Activated T-cell treated with anti-CD3 and anti-CD28 coated beads for 1 hour (primary cell): ENCODE measurements at places on chromosomes 12 and 14.

DNA sequence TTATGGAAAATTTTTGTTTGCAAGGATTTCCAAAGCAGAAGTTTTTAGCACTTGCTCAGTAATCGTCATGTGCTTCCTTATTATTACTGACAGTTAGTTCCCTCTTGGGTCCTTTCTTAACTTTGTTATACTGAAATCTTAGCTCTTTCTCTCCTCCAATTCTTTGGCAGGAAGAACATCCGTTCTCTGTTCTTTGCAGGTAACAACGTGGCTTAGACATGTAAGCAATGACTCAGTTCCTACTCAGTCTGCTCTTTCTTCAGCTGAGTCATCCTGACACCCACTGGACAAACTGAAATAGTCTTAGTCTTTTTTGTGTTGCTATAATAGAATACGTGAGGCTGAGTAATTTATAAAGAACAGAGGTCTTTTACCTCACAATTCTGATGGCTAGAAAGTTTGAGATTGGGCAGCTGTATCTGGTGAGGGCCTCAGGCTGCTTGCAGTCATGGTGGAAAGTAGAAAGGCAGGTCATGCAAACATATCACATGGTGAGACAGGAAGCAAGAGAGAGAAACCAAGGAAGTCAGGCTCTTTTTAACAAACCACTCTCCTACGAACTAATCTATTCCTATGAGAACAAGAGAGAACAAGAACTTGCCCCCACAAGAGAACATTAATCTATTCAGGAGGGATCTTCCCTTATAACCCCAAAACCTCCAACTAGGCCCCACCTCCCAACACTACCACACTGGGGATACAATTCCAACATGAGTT lies 49.2 kb downstream of the TESPA1 start:
- DNase-seq: no peak

DNA sequence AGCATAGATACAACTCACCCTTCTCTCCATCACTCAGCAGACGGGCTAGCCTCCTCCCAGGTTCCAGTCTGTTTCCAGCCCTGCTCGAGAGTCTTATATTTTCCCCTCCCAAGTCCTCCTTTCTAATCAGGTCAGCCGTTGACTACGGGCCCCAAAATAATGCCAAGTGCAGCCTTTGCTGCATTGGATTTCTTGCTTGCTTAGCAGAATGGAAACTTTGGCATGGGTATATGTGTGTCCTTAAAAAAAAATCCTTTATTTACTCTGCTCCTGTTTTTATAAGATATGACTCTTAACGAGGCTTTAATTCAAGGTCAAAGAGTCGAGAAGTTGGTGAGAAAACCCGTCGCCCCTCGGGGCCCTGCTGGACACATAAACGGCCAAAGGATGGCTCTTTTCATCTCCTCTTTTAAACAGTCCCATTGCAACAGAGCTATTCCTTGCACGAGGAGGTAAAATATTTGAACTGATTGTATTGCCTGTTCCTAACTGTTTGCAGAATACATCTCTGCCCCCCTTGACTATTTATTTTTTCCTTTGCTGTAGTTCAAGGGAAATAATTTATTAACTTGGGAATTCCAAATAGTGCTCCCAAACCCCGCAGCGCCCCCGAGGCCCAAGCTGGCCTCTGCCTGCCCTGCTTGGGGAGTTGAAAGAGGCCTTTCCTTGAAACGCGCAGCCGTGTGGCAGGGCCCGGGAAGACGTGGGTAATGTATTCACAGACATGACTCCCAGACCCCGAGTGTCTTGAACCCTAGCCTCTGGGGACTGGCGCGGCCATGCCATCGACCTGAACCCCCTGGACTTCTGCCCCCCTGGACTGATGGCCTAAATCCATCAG lies 156.5 kb upstream of the MYL2 start:
- DNase-seq: no peak

DNA sequence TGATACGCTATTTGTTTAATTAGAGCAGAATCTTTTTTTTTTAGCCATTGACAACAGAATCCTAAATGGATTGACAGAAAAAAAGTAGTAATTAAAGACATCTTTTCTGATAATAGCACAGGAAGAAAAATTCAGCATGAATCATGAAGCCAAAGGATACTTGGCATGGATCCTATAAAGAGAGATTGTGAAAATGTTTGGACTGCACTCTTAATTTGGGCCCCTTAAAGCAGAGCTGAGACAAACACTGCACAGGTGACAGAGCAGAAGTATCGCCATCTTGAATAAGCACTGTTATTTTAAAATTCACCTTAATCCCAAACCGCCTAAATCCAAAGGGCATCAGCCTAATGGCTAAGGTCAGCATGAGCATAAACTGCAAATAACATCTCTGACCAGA lies 48.8 kb upstream of the SEL1L start:
- DNase-seq: no peak

DNA sequence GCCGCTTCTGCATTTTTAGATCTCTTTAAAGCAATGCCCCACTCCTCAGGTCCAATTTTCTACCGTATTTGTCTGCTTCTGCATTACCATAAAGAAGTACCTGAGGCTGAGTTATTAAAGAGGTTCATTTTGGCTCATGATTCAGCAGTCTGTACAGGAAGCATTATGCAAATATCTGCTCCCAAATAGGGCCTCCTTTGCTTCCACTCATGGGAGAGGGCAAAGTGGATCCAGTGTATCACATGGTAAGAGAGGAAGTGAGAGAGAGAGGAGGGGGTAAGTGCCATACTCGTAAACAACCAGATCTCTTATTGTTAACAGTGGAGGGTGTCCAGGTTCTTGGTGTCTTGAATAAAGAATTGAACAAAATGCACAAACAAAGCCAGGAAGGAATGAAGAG lies 316.1 kb upstream of the SEL1L start:
- no peak for DNase-seq

DNA sequence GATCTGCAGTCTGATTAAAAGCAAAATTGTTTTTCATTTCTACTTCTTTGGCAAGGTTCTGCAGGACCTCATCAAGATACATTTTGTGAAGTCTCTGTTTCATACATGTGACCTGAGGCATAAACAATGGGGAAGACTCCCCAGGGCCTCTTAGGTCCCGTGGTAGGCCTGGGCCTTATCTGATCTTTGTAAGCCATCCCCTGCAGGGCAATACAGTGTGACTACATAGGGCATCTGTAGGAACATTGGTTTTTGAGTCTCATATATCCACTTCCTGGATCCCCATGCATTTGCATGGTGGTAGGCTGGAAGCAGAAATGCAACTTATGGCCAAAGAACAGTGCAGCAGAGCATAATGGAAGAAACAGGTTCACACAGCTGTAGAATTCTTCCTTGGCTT lies 6.0 kb downstream of the FAR2 start:
- no peak for DNase-seq

- no peak for DNase-seq
Measured at GRCh38 chr14:74671789-74672188, 41.1 kb downstream of the AREL1 start.

- DNase-seq: peak; percentile 36
Measured at GRCh38 chr12:55736780-55737580, 5.9 kb upstream of the GDF11 start.

- DNase-seq: peak; percentile 45
Measured at GRCh38 chr12:118404876-118405521, 28.6 kb downstream of the SUDS3 start.

GRCh38 chr12:24991209-24992049 lies 42.5 kb upstream of the BCAT1 start:
- DNase-seq: no peak

DNA sequence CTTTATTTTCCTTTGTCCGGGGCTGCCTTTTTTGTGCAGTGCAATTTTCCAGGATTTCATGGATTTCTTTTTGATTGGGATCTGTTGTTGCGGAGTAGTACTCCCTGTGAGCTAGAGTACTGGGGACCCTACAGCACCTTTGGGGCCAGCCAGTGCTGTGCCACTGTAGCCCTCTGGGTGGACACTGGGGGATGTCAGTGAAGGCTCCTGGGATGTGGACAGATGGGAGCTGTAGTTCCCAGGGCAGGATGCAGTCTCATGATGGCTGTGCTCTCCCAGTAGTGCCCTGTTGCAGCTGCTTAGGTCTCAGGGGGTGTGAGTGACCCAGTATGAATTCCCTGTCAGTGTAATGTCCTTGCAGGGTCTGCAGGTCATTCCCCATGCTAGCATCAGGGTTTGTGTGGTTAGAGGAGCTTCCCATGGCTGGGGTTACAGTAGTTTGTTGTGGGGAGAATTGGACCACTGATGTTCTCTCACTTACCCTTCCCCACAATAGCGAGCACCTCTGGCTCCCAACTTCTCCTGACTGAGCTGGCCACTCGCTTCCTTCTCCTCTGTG lies 72.2 kb downstream of the BRMS1L start:
- no peak for DNase-seq

GRCh38 chr12:114779186-114779585 lies 95.2 kb upstream of the TBX3 start:
- no peak for DNase-seq

DNA sequence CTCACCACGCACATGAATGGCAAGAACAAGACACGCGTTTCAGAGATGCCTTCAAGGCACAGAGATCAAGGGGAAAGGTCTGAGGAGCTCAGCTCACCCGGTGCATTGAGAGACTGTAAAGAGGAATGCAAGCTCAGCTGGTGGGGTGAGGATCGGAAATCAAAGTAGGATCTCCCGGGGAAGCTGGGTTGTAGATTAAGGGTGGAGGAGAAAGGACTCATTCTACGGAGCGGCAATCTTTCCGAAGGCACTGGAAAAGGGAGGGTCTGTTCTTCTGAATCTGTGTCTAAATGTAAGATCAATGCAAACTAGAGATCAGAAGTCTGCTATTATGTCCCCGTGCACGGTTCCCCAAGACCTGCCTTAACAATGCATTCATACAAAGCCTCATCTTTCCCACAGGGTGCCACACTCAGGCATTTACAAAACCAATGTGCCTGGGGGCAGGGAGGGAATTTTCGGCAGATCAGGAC lies 41.6 kb upstream of the PYGL start:
- no peak for DNase-seq

- DNase-seq: no peak
Measured at GRCh38 chr12:204261-204678, 9.7 kb downstream of the SLC6A12 start.

DNA sequence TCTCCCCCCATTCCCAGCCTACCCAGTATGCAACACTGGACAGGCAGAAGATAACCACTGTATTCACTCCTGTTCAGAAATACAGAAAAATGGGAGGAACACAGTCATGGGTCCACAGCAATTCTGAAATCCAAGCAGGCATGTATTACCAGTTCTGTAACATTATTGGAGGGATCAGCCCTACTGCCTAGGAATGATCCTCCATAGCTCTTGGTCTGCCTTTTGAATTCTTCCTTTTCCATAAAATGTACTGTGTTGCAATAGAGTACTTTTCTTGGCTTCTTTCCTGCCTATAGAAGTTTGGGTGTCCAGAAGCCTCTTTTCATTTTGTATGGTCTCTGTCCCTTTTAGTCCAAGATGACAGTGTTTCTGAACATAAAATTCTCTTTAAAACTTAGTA lies 46.5 kb downstream of the SPATS2 start:
- no peak for DNase-seq

DNA sequence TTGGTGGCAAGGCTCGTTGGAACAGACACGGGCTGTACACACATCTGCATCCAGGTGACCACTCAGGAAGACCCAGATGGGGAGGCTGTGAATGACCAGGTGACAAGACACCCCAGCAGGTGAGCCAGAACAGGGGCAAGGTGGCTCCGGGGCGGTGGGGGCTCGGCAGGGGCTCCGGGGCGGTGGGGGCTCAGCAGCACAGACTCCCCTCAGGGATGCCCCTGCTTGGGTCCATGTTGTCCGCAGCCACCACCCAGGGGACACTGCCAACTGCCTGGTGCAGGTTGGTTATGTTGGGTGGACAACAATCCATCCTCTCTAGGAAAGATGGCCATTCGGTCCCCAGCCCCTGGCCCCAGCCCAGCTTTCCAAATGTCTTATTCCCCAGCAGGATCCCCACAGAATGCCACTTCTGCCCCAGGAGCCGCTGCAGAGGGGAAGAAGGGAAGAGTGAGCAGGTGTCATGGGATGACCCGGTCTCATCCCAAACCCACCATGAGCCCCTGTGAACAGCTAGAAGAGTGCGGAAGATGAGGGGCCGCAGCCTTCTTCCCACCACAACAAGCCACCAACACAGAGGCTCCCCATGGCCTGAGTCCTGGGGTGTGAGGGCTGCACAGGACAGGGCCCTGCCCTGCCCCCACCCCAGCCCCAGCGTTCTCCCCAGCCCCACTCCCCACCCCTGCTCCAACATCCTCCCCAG lies 31.4 kb upstream of the C14orf180 start:
- no peak for DNase-seq

- DNase-seq: no peak
Measured at GRCh38 chr12:6724409-6724797, 557 bp downstream of the COPS7A start.

GRCh38 chr14:79056879-79057278 lies 886.7 kb downstream of the NRXN3 start:
- no peak for DNase-seq

DNA sequence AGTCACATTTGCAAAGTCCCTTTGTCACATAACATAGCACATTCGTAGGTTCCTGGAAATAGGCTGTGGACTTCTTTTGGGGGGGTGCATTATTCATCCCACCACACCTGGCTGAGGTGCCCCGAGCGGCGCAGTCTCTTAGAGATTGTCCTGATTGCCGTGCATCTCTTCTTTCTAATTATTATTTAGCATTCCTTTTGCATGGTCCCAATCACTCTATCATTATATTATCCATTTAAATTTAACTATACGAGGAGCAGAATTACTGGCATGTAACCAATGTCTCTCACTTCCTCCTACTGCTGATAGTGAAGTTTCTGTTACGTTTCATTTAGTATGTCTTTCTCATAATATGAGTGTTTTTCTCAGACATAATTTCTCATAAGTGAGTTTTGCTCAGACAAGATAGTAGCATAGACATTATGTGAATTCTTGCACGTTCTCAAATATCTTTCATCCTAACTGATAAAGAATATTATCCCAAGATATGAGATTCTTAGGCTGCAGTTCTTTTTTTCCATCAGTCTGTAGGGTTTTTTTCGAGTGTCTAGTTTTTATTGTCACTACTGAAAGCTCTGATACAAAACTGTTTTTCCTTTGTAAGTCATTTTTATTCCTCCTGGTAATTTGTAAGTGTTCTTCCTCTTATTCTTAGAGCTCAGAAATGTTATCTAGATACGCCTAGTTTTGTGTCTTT lies 444.3 kb downstream of the NELL2 start:
- DNase-seq: no peak

GRCh38 chr12:79055926-79056674 lies 191.5 kb downstream of the SYT1 start:
- DNase-seq: no peak

- DNase-seq: peak; percentile 70
Measured at GRCh38 chr12:6426882-6427671, 17.7 kb upstream of the CD27 start.

GRCh38 chr14:81348061-81348460 lies 52.1 kb downstream of the STON2 start:
- DNase-seq: no peak
